Lung (tissue), 17 donors: ENCODE measurements at places on chromosomes 6 and 20. TPM values are rescaled to one million over a fixed set of nuclear protein-coding genes. Genes with fewer than 3 reads are reported as not detected.
A peak's percentile ranks its signal among the peaks of the same experiment; 100 is the strongest.

DNA sequence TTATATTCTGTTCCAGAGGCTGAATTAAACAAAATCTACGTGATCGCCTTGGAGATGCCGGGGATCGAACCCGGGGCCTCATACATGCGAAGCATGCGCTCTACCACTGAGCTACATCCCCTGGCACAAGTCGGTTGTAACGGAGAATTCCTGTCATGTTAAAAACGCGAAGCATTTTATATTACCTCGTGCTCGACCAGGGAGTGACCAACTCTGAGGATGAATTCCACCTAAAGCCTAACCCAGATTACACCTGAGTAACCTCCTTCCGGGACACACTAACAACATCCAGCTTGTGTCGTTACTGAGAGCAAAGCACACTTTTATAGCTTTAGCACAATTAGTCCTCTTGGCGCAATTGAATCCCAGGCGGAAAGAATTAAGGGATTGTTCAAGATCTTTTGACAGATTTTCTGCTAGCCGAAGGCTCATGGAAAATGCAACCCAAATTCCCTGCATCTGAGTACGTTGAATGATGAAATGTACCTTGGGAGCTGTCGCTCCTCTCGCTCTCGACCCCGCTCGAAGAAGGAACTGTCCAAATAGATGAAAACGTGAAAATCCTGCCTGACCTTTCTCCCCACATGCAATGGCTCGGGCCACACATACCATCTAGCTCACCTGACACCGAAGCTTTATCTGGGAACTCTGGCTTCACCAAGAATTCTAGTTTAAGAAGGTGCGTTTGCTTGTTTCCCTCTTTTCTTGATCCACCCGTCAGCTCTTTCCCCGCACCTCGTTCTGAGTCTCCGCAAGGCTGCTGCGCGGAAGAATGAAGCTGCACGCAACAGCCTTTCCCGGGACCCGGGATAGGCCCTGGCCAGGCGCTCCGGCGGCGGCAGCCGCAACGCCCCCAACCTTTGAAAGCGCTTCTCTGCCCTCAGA lies 148.3 kb downstream of the GPX5 start:
- no peaks in the 10 kb centered on the region for H3K4me1 ChIP-seq
- no peak overlapping the region for H3K4me3 ChIP-seq
- DNase-seq: peak; percentile 87
- no peak overlapping the region for H3K27ac ChIP-seq

DNA sequence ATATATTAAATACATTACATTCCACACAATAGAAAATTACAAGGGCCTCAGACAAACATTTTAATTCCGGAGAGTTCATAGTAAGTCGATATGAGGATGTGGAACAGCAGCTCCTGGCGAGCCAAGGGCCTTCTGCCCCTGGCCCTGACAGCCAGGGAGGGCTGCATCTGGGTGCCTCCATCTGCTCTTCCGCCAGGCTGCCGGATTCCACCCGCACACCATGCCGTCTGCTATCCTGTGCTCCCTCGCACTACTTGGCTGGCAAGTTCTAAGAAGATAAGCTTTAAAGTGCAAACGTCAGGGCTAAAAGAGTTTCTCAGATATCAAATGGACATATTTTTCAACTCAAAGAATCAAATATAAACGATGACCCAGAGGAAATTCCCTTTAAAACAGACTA lies 656.3 kb upstream of the NOX3 start:
- no peak overlapping the region for H3K4me3 ChIP-seq
- no peak overlapping the region for H3K27ac ChIP-seq
- peaks cover 13% of the 10 kb centered on the region for H3K4me1 ChIP-seq
- H3K36me3 ChIP-seq: no peaks in the 10 kb centered on the region
- H3K27me3 ChIP-seq: no peaks in the 10 kb centered on the region

DNA sequence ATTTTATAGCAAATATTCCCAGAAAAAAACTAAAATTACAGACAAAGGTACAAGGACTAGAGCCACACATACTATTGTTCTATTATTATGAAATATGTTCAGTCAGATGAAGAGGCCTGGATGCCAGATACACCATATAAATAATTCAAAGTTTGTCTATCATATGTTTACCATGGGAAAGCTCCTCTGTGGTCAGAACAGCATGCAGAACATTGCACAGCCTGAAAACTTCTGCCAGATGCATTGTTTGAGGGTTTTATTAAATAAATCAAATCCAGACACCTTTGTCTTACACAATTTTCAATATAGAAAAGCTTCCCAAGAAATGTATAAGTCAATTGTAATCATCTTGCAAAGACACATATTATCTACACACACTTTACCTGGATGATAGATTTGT lies 35.0 kb upstream of the COL21A1 start:
- H3K27ac ChIP-seq: no peak overlapping the region

DNA sequence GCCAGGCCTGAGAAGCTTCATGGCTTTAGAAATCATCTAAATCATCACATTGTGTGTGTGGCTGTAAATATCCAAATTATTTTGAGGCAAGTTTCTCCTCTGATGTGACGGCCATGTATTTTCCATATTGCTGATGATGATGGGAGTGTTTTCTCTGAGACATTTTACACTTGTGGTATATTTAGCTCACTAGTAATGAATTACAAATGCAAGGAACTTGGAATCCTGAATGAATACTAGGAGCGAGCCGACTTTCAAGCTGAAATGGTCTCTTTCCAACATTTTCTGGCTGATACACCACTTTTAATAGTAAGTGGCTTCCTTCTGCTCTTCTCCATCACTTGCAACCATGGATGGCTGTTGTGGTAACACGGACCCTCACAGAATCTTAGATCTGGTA lies 41.3 kb downstream of the UTRN start:
- no peak overlapping the region for H3K4me3 ChIP-seq
- H3K27ac ChIP-seq: no peak overlapping the region
- no peak for DNase-seq

GRCh38 chr20:53800883-53801604 lies 207.4 kb upstream of the ZNF217 start:
- DNase-seq: no peak
- H3K27ac ChIP-seq: no peak overlapping the region
- H3K4me1 ChIP-seq: no peaks in the 10 kb centered on the region
- H3K36me3 ChIP-seq: no peaks in the 10 kb centered on the region
- no peak overlapping the region for H3K4me3 ChIP-seq

DNA sequence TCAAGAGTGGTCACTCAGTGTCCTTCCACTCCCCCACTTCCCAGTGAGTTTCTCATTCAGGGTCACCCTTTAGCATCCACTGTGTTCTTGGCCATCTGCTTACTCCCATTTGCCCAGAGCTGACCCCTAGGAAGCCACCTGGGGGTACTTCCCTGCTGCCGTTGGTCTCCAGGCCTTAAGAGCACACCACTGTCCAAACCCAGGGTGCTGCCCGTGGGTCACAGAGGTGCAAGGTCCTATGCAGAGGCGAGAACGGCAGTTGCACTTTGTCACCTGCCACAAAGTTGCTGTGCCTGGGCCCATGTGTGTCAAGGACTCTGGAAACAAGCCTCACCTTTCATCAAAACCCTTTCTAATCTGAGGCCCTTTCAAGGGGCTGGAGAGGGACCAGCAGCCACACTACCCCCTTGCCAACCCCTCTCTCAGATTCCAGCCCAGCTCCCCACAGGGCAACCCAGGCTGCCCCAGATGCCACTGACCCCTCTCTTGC lies 191.1 kb downstream of the ZMYND8 start:
- no peaks in the 10 kb centered on the region for H3K4me1 ChIP-seq
- no peaks in the 10 kb centered on the region for H3K27me3 ChIP-seq
- H3K4me3 ChIP-seq: no peak overlapping the region
- H3K36me3 ChIP-seq: no peaks in the 10 kb centered on the region

- H3K36me3 ChIP-seq: no peaks in the 10 kb centered on the region
- H3K4me1 ChIP-seq: no peaks in the 10 kb centered on the region
- H3K27me3 ChIP-seq: no peaks in the 10 kb centered on the region
- no peak overlapping the region for H3K4me3 ChIP-seq
- no peak overlapping the region for H3K27ac ChIP-seq
- DNase-seq: no peak
Observed at GRCh38 chr6:8642131-8642530, 206.8 kb upstream of the SLC35B3 start.

- no peaks in the 10 kb centered on the region for H3K36me3 ChIP-seq
- H3K27ac ChIP-seq: no peak overlapping the region
- no peak for DNase-seq
- H3K4me1 ChIP-seq: no peaks in the 10 kb centered on the region
Observed at GRCh38 chr20:24402188-24402587, 67.2 kb upstream of the SYNDIG1 start.

- DNase-seq: peak; percentile 15
- no peaks in the 10 kb centered on the region for H3K4me1 ChIP-seq
- H3K27ac ChIP-seq: no peak overlapping the region
- H3K4me3 ChIP-seq: no peak overlapping the region
Observed at GRCh38 chr6:10397756-10398445, 17.0 kb downstream of the TFAP2A start.

- H3K27ac ChIP-seq: no peak overlapping the region
- no peaks in the 10 kb centered on the region for H3K27me3 ChIP-seq
- H3K4me1 ChIP-seq: no peaks in the 10 kb centered on the region
- no peak for DNase-seq
- H3K36me3 ChIP-seq: no peaks in the 10 kb centered on the region
Observed at GRCh38 chr6:68826501-68826900, 191.4 kb downstream of the ADGRB3 start.

DNA sequence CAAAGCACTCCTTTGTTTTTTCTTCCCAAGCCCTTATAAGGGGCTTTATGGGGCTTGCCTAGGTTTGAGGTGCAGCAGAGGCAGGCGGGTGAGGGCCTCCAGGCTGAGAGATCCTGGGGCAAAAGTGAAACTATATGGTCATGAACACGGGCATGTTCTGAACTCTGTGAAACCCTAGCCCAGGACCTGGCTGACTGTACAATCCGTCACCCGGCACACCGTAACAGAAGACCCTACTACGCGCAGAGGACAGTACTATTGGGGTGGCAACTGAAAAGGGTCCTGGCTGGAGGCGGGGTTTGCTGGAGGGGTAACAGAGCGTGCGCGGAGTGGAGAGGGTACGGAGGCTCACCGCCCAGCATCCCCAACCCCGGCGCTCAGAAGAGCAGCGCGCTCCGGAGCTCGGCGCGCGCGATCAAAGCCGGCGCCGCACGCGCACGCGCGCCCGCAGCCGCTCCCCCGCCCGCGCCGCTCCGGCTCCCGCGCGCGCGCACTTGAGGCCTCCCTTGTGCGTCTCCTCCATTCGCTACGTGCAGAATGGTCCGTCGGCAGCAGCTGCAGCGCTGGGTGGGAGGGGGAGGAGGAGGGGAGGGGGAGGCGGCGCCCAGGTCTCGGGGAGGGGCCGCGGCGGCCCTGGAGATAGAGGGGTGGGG lies 54.2 kb downstream of the MRPL14 start:
- H3K4me1 ChIP-seq: peaks cover 13% of the 10 kb centered on the region
- H3K27ac ChIP-seq: no peak overlapping the region
- no peaks in the 10 kb centered on the region for H3K36me3 ChIP-seq
- H3K4me3 ChIP-seq: peak overlapping the region; percentile 25
- DNase-seq: peak; percentile 97

DNA sequence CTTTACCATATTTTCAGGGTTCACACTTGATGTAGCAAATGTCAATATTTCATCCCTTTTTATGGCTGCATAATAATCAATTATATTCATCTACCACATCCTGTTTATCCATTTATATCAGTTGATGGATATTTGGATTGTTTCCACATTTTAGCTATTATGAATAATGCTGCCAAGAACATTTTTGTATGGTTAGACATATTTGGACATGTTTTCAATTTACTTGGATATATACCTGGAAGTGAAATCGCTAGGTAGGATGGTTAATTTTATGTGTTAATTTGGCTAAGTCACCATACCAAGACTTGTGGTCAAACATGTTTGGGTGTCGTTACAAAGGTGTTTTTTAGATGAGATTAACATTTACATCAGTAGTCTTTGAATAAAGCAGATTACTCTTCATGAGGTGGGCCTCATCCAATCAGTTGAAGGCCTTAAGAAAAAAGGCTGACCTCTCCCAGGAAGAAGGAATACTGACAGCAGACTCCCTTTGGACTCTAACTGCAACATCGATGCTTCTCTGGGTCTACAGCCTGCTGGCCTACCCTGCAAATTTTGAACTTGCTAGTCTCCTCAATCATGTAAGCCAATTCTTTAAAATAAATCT lies 196.5 kb downstream of the BACH2 start:
- DNase-seq: no peak
- H3K4me1 ChIP-seq: peaks cover 11% of the 10 kb centered on the region
- H3K27ac ChIP-seq: no peak overlapping the region
- H3K4me3 ChIP-seq: no peak overlapping the region
- H3K27me3 ChIP-seq: no peaks in the 10 kb centered on the region
- no peaks in the 10 kb centered on the region for H3K36me3 ChIP-seq

GRCh38 chr20:43102394-43102793 lies 87.3 kb downstream of the PTPRT start:
- no peak overlapping the region for H3K4me3 ChIP-seq
- no peak for DNase-seq
- H3K27ac ChIP-seq: no peak overlapping the region

- H3K4me1 ChIP-seq: no peaks in the 10 kb centered on the region
- no peak overlapping the region for H3K27ac ChIP-seq
- DNase-seq: peak; percentile 23
Observed at GRCh38 chr6:136604328-136604825, 54.2 kb upstream of the MAP7 start.

DNA sequence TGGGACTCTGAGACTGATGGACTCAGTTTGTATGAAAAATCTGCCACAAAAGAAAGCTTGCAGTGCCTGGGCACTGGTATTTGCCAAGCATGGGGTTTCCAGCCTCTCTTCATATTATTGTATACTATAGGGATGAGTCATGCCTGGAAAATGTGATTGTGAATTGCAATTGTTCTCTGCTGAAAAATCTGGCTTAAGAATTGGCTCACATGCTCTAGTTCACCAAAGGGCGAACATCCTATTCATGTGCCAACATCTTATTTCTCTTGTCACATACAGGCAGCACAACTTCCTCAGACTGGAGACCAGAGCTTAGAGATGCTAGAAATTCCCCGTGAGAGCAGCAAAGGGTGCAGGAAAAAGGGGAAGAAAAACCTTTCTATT lies 103.6 kb upstream of the KCNK16 start:
- H3K27me3 ChIP-seq: no peaks in the 10 kb centered on the region
- H3K4me1 ChIP-seq: peaks cover 8% of the 10 kb centered on the region

GRCh38 chr6:81534934-81535465 lies 217.5 kb downstream of the TENT5A start:
- no peak overlapping the region for H3K4me3 ChIP-seq
- no peak overlapping the region for H3K27ac ChIP-seq
- no peaks in the 10 kb centered on the region for H3K4me1 ChIP-seq
- H3K27me3 ChIP-seq: no peaks in the 10 kb centered on the region

- peaks cover 8% of the 10 kb centered on the region for H3K4me1 ChIP-seq
- H3K27ac ChIP-seq: no peak overlapping the region
- DNase-seq: peak; percentile 26
- H3K36me3 ChIP-seq: no peaks in the 10 kb centered on the region
- peaks cover 91% of the 10 kb centered on the region for H3K27me3 ChIP-seq
Observed at GRCh38 chr6:30463651-30464618, 25.4 kb upstream of the HLA-E start.

- no peak overlapping the region for H3K4me3 ChIP-seq
- peaks cover 11% of the 10 kb centered on the region for H3K4me1 ChIP-seq
- peak; percentile 73 for DNase-seq
- H3K27ac ChIP-seq: peak overlapping the region; percentile 28
Observed at GRCh38 chr6:119148098-119148824, 69.8 kb upstream of the FAM184A start.

Gene PPP1R14C
- 20.1 TPM for total RNA-seq

Gene NKAPL
- 1.1 TPM for total RNA-seq

Gene DEFB132
- not detected for total RNA-seq

Gene RIMS4
- total RNA-seq: 0.43 TPM

Gene DDX43
- total RNA-seq: 0.14 TPM

Gene WFDC9
- not detected for total RNA-seq

Gene SOBP
- 14.5 TPM for total RNA-seq

Gene PTCHD4
- total RNA-seq: 0.31 TPM
